ENCODE measurements at places on chromosomes 11 and 22. TPM values are rescaled to one million over a fixed set of nuclear protein-coding genes. Genes with fewer than 3 reads are reported as not detected.

DNA sequence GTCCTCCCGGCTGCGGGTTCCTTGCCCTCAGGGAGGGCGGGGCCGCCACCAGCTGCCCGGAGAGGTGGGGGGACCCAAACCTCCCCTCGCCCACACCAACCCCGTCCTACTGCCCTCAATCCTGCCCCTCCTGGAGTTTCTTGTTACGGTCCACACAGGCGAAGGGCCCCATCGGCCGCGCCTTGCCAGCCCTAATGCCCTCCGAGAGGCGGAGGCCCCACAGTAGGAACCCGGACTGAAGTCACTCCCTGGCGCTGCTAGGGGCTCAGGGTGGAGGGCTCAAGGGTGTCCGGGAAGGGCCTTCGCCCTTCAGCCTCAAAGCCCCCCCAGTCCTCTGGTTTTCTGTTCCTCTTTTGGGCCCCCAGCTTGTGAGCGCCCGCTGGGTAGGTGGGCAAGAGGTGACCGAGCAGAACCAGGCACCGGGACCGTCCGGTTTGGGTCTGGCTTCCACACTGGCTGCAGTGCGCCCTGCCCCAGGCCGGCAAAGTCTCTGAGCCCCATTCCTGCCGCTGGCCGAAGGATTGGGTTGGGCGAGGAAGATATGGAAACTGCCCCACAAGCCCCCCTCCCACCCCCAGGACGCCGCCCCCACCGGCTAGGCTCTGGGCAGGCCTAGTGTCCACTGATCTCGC lies 24.5 kb downstream of the DUSP8 start:
- no peak for DNase-seq

GRCh38 chr11:12020546-12020945 lies 12.1 kb upstream of the DKK3 start:
- DNase-seq = no peak

The DUSP8 gene
- 0.28 TPM for total RNA-seq

DNA sequence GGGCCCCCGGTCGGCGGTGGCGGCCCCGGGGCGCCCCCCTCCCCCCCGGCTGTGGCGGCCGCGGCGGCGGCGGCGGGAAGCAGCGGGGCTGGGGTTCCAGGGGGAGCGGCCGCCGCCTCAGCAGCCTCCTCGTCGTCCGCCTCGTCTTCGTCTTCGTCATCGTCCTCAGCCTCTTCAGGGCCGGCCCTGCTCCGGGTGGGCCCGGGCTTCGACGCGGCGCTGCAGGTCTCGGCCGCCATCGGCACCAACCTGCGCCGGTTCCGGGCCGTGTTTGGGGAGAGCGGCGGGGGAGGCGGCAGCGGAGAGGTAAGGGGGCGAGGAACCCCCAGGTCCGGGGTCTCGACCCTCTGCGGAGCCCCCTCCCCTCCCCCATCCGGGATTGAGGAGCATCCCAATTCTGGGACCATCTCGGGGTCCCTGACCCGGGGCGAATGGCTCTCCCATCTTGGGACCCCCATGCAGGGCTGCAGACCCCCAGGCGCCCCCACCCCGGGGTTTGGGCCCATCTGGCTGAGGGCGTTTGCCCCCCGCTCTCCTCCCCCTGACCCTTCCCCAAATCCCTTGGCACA lies 431 bp downstream of the KMT2A start:
- peak; percentile 21 for DNase-seq

The TPBGL gene
- not detected for total RNA-seq

The CRYBA4 gene
- not detected for total RNA-seq
